ENCODE measurements at places on chromosomes 5 and 9. TPM values are rescaled to one million over a fixed set of nuclear protein-coding genes. Genes with fewer than 3 reads are reported as not detected.
A peak's percentile ranks its signal among the peaks of the same experiment; 100 is the strongest.

DNA sequence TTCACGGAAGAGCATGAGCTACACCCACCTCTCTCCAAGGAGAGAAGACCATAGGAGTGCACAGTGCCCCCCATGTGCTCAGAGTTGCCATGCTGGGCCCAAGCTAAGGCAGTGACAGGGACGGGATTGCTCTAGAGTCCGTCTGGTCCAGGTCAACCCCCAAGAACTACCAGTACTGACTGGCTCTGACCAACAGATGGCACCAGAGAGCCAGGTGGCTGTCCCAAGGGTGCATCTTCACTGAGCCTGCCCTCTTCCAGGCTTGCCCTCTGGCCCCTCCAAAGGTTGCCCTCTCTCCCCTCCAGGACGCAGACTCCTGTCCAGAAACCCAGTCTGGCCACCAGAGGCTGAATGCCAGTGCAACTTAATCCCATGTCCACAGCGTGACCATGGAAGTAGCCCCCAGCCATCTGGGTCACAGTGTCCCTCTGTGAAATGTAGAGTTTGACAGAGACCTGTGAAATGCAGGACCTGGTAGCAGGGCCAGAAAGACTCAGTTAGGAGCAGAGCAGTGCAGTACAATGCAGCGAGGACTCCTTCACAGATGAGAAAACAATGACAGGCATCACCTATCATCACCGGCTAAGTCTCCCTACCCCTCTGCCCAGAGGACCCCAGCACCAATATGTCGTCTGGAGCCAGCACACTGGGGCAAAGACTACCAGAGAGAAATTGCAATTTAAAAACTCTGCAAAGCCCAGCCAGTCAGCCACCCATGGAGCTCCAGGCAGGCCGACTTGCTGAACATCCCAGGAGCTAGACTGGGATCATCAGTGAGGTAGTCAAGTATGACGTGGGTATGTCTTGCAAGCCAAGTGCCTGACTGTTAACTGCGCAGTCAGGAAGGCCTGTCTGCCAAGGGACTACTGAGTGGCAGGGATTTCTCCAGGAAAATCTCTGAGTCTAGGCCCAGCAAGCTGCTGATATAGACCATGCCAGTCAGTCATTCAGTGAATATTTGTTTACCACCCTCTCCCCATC, 7.7 kb upstream of the SKP1 start:
- DNase-seq, result peak; percentile 68

- peak; percentile 39 for DNase-seq
These were observed 27.9 kb upstream of the SLC6A3 start for GRCh38 chr5:1472964-1473628.

GRCh38 chr5:91189480-91190313, 193.4 kb downstream of the ARRDC3 start:
- DNase-seq, result peak; percentile 42

DNA sequence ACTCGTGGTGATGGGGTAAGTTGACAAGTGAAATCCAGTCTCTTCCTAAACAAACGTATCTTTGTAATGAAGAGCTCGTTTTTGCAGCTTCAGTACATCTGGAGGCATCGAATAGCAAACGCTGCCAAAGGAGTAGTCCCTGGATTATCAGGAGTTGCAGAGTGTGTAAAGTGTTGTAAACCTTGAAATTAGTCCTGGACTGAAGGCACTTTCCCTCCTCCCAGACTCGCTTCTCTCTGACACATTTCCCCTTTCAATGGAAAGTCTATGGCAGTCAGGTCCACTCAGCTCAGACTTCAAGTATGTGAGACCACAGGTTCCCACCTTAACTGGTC, 1.5 kb upstream of the PBX3 start:
- no peak for DNase-seq

SEMA6A gene
- total RNA-seq, result 6.3 TPM

HEXB gene
- total RNA-seq, result 83.6 TPM

All from Right ventricle myocardium superior (tissue), 1 donor.